ENCODE measurements at places on chromosomes 3 and 15.

GRCh38 chr3:152241142-152242017 lies 27.3 kb upstream of the MBNL1 start:
- DNase-seq = no peak

DNA sequence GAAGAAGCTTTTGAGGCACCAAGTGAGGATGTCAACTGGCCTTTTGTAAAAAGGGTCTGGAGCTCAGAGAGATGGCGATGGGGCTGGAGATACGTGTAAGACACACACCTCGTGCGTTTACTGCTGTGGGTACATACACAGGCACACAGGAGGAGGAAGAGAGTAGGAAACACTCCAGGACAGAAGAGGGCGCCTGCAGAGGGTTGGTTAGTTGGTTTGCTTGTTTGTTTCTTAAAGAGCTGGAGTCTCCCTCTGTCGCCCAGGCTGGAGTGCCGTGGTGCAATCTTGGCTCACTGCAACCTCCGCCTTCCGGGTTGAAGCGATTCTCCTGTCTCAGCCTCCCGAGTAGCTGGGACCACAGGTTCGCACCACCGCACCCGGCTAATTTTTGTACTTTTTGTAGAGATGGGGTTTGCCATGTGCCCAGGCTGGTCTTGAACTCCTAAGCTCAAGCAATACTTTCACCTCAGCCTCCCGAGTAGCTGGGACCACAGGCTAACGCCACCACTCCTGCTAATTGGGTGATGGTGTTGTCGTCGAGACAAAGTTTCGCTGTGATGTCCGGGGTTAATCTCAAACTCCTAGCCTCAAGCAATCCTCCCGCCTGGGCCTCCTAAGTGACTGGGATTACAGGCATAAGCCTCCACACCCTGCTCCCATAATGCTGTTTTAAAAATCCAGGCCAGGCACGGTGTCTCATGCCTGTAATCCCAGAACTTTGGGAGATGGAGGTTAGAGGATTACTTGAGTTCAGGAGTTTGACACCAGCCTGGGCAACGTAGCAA lies 1.3 kb upstream of the PRR20G start:
- DNase-seq = no peak

- no peak for DNase-seq
These were observed 37.4 kb upstream of the KCNMB2 start for GRCh38 chr3:178498871-178499270.

- no peak for DNase-seq
These were observed 17.5 kb downstream of the FHIT start for GRCh38 chr3:61233746-61234145.

DNA sequence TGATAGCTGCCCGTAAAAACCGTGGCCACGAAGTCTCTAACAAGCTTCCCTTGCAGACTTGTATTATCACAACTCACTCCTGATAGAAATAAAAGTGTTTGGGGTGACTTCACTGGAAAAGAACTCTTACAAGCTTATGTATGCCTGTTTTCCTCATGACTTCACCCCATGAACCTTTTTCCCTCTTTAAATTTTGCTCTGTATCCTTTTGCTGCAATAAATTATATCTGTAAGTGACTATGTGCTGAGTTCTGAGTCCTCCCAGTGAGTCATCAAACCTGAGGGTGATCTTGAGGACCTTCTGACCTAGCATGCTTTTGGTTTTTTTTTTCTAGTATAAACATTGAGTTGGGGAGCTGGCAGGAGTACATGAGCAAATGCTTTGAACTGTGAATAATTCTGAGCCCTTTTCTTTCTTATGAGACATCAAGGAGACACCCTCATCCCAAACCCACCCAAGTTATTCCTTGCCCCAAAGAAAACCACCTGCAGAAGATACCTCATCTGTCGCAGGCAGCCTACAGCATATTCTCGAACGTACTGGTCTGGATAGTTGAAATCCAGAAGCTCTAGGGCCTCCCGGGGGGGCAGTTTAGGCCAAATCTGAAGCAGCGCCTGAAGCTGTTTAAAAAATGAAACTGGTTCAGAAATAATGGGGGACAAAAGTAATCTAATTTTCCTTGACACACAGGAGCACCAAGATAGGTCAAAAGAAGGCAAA lies 85.9 kb downstream of the FAIM start:
- no peak for DNase-seq

- DNase-seq = no peak
These were observed 595.2 kb downstream of the ZIC1 start for GRCh38 chr3:148004331-148004730.

GRCh38 chr3:182238126-182238525 lies 526.4 kb downstream of the SOX2 start:
- DNase-seq = no peak

DNA sequence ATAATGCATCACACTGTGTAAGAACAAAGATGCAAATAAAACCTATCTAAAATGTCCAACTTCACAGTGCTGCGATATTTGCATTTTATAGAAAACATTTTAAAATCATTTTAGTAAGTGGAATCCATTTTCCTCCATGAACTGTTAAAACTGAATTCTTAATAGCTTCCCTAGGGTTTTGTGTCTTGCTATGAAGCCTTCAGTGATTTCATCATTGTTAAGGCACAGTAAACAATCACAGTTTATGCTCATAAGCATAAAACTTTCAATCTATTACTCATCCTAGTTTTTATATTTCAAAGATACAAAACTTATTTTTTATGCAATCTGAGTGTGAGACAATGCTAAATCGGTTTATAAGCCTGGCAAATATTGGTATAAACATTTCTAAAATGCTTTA lies 509.7 kb downstream of the TUSC7 start:
- no peak for DNase-seq

DNA sequence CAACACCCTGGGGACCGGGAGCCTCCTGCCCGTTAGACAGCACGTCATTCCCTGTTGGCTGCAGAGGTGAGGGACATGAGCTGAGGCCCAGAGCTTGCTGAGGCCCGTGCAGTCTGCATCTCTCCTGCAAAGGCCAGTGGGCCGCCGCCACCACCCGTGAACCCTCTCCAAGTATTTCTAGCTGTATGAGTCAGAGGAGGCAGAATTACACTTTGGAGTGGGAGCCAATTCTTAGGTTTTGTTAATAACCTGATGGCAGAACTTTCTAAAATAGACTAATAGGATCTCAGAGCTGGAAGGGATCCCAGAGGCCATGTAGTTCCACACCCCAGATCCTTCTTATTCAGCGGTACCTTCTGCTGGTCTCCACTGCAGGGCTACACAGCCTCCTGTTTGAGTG lies 335.2 kb upstream of the CTDSPL start:
- no peak for DNase-seq

- DNase-seq = no peak
These were observed 511 bp upstream of the RARB start for GRCh38 chr3:25427563-25427941.

GRCh38 chr3:18735005-18735404 lies 309.9 kb upstream of the SATB1 start:
- no peak for DNase-seq

DNA sequence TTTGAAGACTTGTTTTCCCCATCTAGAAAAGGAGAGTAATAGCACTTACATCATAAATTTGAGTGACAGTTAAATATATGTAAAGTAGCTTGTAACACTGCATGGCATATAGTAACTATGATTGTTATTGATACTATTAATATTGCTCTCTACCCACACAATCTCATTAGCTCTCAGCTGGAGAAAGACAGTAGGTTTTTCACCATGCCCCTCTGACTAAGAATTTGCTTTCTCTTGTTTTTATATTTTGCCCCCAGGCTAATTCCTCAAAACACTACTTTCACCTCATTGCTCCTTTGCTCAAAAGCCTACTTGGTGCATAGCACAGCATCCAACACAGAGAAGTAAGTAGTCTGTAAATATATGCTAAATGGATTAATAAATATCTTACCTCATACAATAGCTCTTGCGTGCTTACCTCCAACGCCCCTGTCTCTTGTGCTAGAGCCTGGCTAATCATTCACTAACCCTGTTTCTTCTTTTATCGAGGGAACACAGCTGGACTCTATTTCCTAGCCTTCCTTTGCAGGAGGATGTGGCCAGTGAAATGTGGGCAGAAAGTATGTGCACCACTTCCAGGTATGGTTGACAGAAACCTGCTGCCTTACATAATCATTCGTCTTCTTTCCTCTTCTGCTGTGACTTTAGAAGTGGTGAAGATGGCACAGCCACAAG lies 190.0 kb downstream of the PLCH1 start:
- no peak for DNase-seq

GRCh38 chr3:115905871-115906270 lies 282.6 kb downstream of the GAP43 start:
- no peak for DNase-seq

DNA sequence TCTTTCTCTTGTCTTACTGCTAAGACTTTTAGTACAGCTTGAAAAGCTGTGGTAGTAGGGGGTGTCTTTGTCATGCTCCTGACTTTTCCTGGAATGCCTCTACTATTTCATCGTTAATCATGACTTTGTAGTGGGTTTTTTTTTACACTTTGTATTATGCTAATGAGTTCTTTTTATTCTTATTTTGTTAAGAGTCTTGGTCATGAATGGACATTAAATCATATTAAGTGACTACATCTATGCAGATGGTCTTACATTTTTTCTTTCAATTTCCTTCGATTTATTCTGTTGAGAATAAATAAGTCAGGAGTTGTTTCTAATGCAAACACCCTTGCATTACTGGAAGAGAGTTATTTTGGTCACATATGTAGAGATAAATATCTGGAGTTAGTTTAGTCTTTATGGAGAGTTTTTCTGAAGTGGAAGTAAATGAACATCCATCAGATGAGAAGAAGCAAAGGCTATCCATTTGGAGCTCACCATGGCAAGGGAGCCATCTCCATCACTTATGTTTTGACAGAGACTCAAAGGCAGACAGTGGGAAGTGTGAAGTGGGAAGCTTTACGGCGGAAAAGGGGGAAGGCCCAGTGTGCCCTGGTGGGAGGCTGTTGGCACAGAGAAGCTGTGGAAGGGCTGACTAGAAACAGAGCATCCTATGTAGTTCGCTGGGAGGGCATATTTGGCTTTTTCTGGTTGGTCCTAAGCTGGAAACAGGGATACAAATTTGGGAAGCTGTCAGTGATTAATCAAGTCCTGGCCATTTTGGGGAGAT lies 73.1 kb upstream of the PRR23E start:
- DNase-seq = no peak

DNA sequence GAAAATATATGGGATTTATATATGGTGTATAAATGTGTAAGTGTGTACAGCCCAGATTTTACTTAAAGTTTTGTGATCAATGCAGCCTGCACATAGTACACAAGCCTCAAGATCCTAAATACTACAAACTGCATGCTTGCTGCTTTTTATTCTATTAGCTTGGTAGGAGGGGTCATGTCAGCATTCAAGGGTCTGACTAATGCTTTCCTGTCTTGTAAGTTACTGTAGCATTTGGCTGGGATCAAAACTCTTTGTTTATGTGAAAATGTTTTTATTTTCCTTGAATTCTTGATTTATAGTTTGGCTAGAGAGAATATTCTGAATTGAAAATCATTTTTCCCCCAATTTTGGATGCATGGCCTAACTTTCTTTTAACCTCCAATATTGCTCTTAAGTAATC lies 370.9 kb downstream of the NSUN3 start:
- no peak for DNase-seq

DNA sequence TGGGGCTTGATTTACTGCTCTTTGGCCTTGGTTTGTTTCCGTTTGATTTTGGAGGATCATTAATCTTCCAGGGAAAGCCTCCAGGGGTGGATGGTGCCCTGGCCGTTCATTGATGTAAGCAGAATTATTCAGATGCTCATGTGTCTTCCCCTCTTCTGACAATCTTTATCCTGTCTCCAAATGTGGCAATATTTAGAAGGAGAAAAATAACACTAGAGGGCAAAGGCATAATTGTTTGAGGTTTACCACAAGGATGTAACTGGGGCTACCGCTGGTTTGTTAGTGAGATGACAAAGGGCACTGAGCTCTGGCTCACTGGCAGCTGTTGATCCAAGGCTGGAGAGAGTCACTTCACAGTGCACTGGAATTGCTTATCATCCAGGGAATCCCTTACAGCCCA lies 18.2 kb upstream of the PLCL2 start:
- DNase-seq = no peak

DNA sequence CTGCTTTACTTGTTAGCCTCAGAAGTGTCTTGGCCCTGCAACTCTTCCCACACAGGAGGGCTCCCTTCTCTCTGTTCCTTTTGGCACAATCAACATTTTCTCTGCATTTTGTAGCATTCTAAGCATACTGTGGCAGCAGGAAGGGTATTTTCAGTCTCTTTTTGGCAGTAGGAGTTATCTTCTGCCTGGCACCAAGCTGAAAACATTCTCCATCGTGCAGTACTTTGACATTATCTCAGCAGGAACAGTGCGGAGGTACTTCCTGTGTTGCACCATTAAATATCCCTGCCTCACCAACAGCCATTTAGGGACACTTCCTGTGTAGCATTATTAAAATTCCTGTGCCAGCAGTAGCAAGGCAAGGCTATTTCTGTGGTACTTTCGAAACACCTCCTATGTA lies 233.2 kb upstream of the SEMA6D start:
- DNase-seq = no peak

DNA sequence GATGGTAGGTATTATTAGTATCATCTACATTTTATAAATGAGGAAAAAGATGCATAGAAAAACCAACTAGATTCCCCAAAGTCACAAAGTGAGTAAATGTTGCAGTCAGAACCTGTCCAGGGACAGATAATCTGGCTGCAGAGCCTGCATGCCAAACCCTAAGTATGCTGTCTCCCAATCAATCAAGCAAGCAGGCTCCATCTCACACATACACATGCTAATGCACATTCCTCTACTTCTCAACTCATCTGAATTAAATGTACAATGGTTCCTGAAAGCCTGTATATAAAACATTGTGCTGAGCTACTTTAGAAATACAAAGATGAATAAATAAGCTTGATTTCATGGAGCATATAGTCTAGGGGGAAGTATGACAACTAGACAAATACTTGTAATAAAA lies 101.0 kb downstream of the CBLB start:
- no peak for DNase-seq

GRCh38 chr3:97510795-97511194 lies 253.8 kb upstream of the ARL6 start:
- DNase-seq = no peak

- no peak for DNase-seq
These were observed 150.7 kb downstream of the LRTM1 start for GRCh38 chr3:54777141-54777540.

DNA sequence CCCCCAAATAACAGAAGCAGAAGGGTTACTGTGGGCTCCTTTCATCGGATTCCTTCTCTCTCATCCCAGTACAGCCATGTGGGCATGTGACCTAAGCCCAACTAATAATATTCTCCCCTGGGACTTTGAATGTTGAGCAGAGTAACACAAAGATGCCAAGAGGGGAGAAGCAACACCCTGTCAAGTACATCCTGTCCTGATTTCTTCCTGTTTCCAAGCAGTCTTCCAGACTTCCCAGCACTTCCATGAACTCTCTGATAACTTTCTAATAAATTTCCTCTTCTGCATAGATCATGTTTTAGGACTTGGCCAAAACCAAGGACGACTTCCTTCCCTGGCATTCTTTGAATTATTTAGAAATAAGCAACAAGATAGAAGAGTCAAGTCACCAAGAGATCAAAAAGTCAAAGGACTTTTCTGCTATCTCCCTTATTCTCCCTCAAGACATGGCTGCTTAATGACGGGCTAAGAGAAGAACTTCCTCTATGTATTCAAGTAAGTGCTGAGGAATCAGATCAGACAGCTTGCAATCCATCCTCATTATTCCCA lies 37.9 kb downstream of the CRYGS start:
- DNase-seq = no peak

GRCh38 chr3:77524463-77524862 lies 484.6 kb downstream of the ROBO2 start:
- no peak for DNase-seq

Data from activated CD4-positive, alpha-beta T cell treated with anti-CD3 and anti-CD28 coated beads, Interleukin-2, amount 50 U/mL, for 24 hours (primary cell).